Neural progenitor cell (in vitro differentiated cells): ENCODE measurements at places on chromosomes 16 and 17. TPM values are rescaled to one million over a fixed set of nuclear protein-coding genes. Genes with fewer than 3 reads are reported as not detected.

DNA sequence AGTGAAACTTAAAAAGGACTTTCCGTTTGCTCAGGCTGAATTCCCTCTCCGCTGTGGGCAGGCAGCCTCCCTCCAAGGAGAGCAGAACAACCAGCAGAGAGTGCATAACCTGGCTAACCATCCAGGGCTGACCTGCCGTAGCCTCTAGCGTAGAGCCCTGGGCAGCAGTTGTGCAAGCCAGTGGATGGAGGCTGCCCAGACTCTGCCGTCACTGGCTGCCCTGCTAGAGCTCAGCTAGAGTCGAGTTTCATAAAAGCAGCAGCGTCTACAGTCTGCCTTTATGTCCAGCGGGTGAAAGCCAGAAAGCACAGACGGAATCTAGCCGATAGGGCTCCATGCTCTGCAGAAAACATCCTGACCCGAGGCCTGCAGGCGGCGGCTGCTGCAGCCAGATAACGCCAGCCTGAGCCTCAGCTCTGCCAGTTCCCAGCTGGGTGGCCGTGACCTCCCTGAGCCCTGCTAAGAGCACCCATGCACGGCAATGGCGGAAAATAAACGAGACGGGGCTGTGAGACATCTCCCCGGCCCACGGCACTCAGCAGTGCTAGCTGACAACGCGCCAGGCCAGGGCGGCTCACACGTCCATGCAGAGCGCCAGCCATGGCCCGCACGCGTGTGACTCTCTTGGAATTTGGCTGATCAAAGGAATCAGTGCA, 231.3 kb downstream of the ENGASE start:
- no peak overlapping the region for H3K27ac ChIP-seq
- no peaks in the 10 kb centered on the region for H3K36me3 ChIP-seq
- no peaks in the 10 kb centered on the region for H3K27me3 ChIP-seq
- no peak overlapping the region for H3K4me3 ChIP-seq
- peak; percentile 23 for DNase-seq

DNA sequence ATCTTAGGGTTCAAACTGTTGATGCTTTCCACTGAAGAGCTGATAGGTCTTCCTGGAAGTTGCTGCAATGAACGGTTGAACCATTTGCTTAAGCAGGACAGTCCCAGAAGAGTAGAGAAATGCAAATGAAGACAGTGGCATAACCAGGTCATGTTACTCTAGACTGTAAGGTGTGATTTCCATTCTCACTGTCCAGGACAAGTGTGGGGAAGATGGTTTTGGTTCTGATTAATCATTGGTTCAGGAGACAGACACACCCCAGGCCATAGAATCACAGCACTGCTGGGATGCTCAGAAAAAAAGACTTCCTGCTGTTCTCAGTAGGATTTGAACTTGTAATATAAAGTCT, 34.8 kb upstream of the XYLT2 start:
- no peak for DNase-seq
- H3K4me1 ChIP-seq, result no peaks in the 10 kb centered on the region
- H3K36me3 ChIP-seq, result no peaks in the 10 kb centered on the region
- no peak overlapping the region for H3K4me3 ChIP-seq

GRCh38 chr16:27373312-27373711, 28.7 kb upstream of the IL21R start:
- H3K36me3 ChIP-seq, result no peaks in the 10 kb centered on the region
- no peak overlapping the region for H3K27ac ChIP-seq
- no peaks in the 10 kb centered on the region for H3K27me3 ChIP-seq

GRCh38 chr17:8793649-8794048, 5.5 kb downstream of the MFSD6L start:
- no peak overlapping the region for H3K4me3 ChIP-seq
- peaks cover 20% of the 10 kb centered on the region for H3K27me3 ChIP-seq
- H3K36me3 ChIP-seq, result no peaks in the 10 kb centered on the region
- no peak overlapping the region for H3K27ac ChIP-seq

GRCh38 chr16:74862743-74863244, 88.2 kb upstream of the FA2H start:
- no peaks in the 10 kb centered on the region for H3K36me3 ChIP-seq
- H3K27me3 ChIP-seq, result no peaks in the 10 kb centered on the region
- DNase-seq, result peak; percentile 64
- H3K4me1 ChIP-seq, result peaks cover 6% of the 10 kb centered on the region

- H3K4me1 ChIP-seq, result no peaks in the 10 kb centered on the region
- H3K27me3 ChIP-seq, result no peaks in the 10 kb centered on the region
- no peak for DNase-seq
- H3K27ac ChIP-seq, result no peak overlapping the region
Measured at GRCh38 chr16:88369447-88370008, 13.2 kb upstream of the ZNF469 start.

GRCh38 chr17:32609085-32609484, 122.3 kb downstream of the CDK5R1 start:
- no peak overlapping the region for H3K27ac ChIP-seq
- no peaks in the 10 kb centered on the region for H3K27me3 ChIP-seq
- H3K36me3 ChIP-seq, result no peaks in the 10 kb centered on the region
- no peak for DNase-seq
- H3K4me3 ChIP-seq, result no peak overlapping the region
- H3K4me1 ChIP-seq, result peaks cover 19% of the 10 kb centered on the region

GRCh38 chr17:43356999-43357398, 41.8 kb upstream of the ARL4D start:
- H3K27me3 ChIP-seq, result no peaks in the 10 kb centered on the region
- no peak overlapping the region for H3K27ac ChIP-seq
- no peaks in the 10 kb centered on the region for H3K36me3 ChIP-seq
- no peak for DNase-seq
- no peak overlapping the region for H3K4me3 ChIP-seq

- H3K27ac ChIP-seq, result no peak overlapping the region
- no peaks in the 10 kb centered on the region for H3K4me1 ChIP-seq
- DNase-seq, result no peak
- no peak overlapping the region for H3K4me3 ChIP-seq
Measured at GRCh38 chr17:43151880-43152456, 19.0 kb upstream of the NBR1 start.

DNA sequence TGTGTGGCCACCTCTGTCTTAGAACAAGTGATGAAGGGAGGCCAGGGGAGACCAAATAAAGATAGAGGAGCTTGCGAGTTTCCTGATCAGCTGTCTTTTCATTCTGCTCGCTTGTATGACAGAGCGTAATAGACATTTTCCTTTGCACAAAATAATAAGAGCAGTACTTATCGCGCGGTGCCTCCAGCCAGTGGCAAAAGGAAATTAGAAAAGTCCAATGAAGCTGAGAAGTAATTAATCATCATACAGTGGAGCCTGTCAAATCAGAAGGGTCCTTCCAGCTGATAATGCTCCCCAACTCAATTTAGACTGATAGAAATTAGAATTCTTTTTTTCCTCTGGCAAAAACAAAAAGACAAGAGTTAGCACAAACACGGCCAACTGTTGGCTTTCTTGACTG, 307.0 kb upstream of the IRX5 start:
- no peak overlapping the region for H3K4me3 ChIP-seq
- no peaks in the 10 kb centered on the region for H3K27me3 ChIP-seq
- no peak for DNase-seq
- H3K36me3 ChIP-seq, result no peaks in the 10 kb centered on the region
- no peak overlapping the region for H3K27ac ChIP-seq
- no peaks in the 10 kb centered on the region for H3K4me1 ChIP-seq

DNA sequence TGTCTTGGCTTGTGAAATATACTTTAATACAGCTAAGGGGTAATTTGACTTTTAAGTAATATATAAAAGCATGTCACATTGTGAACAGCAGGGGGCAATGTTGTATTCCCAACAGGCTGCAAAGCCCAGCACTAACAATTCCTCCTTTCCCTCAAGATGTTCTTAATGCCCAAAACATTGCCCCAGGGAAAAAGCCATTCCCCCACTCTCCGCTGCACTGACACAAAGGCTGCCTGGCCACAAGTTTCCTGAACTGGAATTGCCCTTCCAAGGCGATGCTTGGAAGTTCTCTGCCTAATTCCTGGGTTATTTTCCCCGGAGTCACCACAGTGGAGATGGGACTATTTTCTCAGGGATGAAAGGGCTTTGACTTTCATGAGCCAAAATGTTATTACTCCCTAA, 27.2 kb downstream of the CLEC16A start:
- H3K27me3 ChIP-seq, result no peaks in the 10 kb centered on the region
- no peaks in the 10 kb centered on the region for H3K4me1 ChIP-seq
- H3K36me3 ChIP-seq, result no peaks in the 10 kb centered on the region
- no peak overlapping the region for H3K27ac ChIP-seq
- DNase-seq, result peak; percentile 86
- H3K4me3 ChIP-seq, result no peak overlapping the region

GRCh38 chr16:75035410-75035968, 36.7 kb downstream of the ZNRF1 start:
- H3K27me3 ChIP-seq, result no peaks in the 10 kb centered on the region
- no peaks in the 10 kb centered on the region for H3K4me1 ChIP-seq
- no peak overlapping the region for H3K27ac ChIP-seq
- no peak overlapping the region for H3K4me3 ChIP-seq

- no peak overlapping the region for H3K4me3 ChIP-seq
- H3K27me3 ChIP-seq, result no peaks in the 10 kb centered on the region
- no peak overlapping the region for H3K27ac ChIP-seq
- DNase-seq, result no peak
- no peaks in the 10 kb centered on the region for H3K4me1 ChIP-seq
Measured at GRCh38 chr17:15513058-15513791, 45.8 kb upstream of the CDRT4 start.

- DNase-seq, result no peak
- peaks cover 21% of the 10 kb centered on the region for H3K4me1 ChIP-seq
Measured at GRCh38 chr16:1965396-1966001, 873 bp upstream of the RPS2 start.

- no peak overlapping the region for H3K27ac ChIP-seq
- DNase-seq, result no peak
- no peaks in the 10 kb centered on the region for H3K27me3 ChIP-seq
- peaks cover 4% of the 10 kb centered on the region for H3K4me1 ChIP-seq
- no peak overlapping the region for H3K4me3 ChIP-seq
- H3K36me3 ChIP-seq, result no peaks in the 10 kb centered on the region
Measured at GRCh38 chr17:31532081-31532480, 140.6 kb downstream of the RAB11FIP4 start.

GRCh38 chr17:49978501-49978900, 9.5 kb downstream of the DLX4 start:
- peaks cover 28% of the 10 kb centered on the region for H3K27me3 ChIP-seq
- no peak overlapping the region for H3K4me3 ChIP-seq
- H3K36me3 ChIP-seq, result no peaks in the 10 kb centered on the region
- no peak overlapping the region for H3K27ac ChIP-seq
- DNase-seq, result no peak
- H3K4me1 ChIP-seq, result peaks cover 72% of the 10 kb centered on the region

- DNase-seq, result no peak
- H3K4me3 ChIP-seq, result no peak overlapping the region
- no peak overlapping the region for H3K27ac ChIP-seq
- H3K36me3 ChIP-seq, result no peaks in the 10 kb centered on the region
- no peaks in the 10 kb centered on the region for H3K4me1 ChIP-seq
- H3K27me3 ChIP-seq, result no peaks in the 10 kb centered on the region
Measured at GRCh38 chr17:17172001-17172939, 33.9 kb downstream of the PLD6 start.

DNA sequence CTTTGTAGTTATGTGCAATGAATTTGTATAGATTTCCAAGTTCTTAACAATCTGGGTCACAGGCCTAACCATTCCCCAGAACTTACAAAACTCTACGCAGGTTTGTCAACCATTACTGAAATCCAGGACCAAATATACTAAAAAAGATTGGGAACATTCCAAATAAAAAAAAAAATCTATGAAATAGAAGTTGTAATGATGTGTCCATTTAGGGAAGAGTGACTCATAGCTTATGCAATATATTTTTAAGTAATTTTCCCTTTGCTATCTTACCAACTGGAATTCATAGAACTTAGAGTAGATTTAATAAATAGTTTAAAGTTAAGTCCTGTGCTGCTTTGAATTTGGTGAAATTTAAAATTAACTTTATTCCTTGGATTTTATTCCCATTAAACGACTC, 393.2 kb downstream of the PMP22 start:
- no peaks in the 10 kb centered on the region for H3K36me3 ChIP-seq
- H3K27ac ChIP-seq, result no peak overlapping the region
- no peak overlapping the region for H3K4me3 ChIP-seq
- H3K4me1 ChIP-seq, result no peaks in the 10 kb centered on the region
- DNase-seq, result no peak

Gene C17orf78
- total RNA-seq, result not detected in 2 replicates

Gene TP53TG3C
- total RNA-seq, result not detected in 2 replicates

Gene PPP1R1B
- total RNA-seq, result 0.90 TPM in 1 of 2 replicates, not detected in the other

Gene ERBB2
- 75.2 and 116 TPM in 2 replicates for total RNA-seq

Gene ENPP7
- not detected in 2 replicates for total RNA-seq

Gene KCTD19
- 1.1 TPM in 2 replicates for total RNA-seq

Gene KRT13
- total RNA-seq, result not detected in 2 replicates
